ENCODE measurements at places on chromosomes 11 and 22.
A peak's percentile ranks its signal among the peaks of the same experiment; 100 is the strongest.

DNA sequence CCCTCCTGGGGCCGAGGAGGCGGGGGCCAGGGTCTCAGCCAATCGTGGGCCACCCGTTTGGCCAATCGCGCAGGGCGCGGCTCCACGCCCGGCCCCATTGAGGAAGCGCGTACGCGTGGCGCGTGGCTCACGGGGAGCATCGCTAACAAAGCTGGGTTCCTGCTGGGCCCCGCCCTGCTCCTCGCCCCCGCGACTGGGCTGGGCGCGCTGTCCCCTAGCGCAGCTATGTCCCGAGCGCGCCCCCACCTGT is 614 bp upstream of the ASCL2 start:
- peak; percentile 64 for DNase-seq

- DNase-seq: no peak
These were observed 3.8 kb upstream of the SCGB1D1 start for GRCh38 chr11:62186195-62186594.

DNA sequence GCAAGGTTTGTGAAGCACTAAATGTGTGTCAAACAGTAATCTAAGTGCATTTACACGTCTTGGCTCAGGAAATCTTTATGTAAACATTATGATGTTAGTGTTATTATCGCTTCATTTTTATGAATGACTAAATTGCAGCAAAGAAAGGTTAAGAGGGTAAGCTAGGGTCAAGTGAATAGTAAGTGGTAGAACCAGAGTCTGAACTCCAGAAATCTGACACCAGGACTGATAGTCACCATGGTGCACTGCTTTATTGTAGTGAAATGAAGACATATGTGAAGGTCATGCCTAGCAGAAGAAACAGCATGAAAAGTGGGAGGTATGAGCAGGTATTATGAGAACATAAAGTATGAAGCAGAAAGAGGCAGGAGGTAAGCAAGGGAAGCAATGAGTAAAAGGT is 368.7 kb upstream of the TENM4 start:
- no peak for DNase-seq

DNA sequence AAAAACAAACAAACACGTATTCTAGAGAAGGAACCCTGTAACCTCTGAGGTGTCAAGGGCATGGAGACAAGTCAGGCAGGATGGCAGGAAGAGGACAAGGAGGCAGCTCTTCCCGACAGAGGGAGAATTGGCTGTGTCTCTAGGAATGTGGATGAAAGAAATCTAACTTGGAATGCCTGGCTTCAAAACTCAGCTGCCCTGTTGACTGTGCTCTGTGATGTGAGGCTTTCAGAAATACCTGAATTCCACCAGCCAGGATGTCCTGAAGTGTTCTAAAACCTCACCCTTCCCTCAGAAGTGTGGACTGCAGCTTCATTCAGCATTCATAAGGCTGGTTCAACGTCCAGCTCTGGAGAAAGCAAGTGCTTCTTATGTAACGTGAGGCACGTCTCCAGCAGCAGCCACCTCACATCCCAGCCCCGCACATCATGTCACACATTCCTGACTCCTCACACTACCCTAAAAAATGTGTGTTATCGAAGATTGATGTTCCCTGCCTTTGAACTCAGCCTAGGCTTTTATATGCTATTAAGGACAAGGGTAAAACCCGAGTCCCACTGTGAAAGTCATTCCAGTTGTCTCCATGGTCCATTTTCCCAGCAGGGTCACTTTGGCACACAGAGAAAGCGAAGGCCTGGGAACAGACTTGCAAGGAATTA is 398.9 kb downstream of the ETS1 start:
- no peak for DNase-seq

- no peak for DNase-seq
These were observed 418.3 kb downstream of the TBC1D22A start for GRCh38 chr22:47180796-47181195.

GRCh38 chr11:94602430-94603372 is 35.5 kb downstream of the PIWIL4 start:
- DNase-seq: no peak

GRCh38 chr22:48844056-48844675 is 983.5 kb downstream of the BRD1 start:
- no peak for DNase-seq

GRCh38 chr22:44982445-44982844 is 27.4 kb downstream of the PHF21B start:
- DNase-seq: no peak

GRCh38 chr11:94131047-94131717 is 2.5 kb downstream of the PANX1 start:
- no peak for DNase-seq

GRCh38 chr11:62540804-62541701 is 5.6 kb downstream of the AHNAK start:
- peak; percentile 67 for DNase-seq

- DNase-seq: no peak
These were observed 52.8 kb upstream of the SLC35C1 start for GRCh38 chr11:45752106-45752505.

DNA sequence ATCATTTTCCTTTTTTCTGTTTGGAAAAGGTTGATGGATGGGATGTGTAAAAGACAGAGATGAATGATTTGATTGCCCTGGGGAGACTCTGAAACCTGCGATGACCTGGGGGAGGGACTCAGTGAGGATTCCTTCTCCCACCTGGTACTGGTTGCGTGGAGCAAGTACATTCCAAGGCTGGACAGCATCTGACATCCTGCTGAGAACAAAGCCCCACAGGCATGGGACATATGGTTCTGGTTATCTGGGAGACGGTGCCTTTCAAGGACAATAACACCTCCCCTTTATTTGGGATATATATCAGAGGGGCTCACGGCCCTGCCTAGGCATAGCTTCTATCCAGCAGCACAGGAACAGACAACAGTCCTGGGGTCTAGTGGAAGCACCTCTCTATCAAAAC is 527.8 kb downstream of the METTL15 start:
- no peak for DNase-seq

- DNase-seq: no peak
These were observed 51.0 kb upstream of the CSNK2A3 start for GRCh38 chr11:11403763-11404725.

GRCh38 chr11:85464283-85464682 is 162.9 kb downstream of the DLG2 start:
- no peak for DNase-seq

DNA sequence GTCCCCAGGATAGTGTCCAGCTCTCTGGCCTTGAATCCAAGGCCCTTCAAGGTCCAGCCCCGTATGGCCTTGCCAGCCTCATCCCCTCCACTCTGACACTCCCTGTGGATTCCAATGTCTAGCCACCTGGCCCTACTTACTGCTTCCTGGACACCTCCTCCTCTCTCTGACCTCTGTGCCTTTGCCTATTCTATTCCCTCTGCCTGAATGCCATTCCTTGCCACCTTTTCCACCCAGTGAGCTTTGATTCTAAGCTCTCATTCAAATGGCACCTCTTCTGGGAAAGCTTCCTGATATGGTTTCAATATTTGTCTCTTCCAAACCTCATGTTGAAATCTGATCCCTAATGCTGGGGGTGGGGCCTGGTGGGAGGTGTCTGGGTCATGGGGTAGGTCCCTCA is 31.9 kb upstream of the TTLL12 start:
- no peak for DNase-seq

- DNase-seq: no peak
These were observed 1.7 kb downstream of the MOB2 start for GRCh38 chr11:1484695-1485503.

GRCh38 chr11:117649296-117650055 is 147.5 kb downstream of the DSCAML1 start:
- DNase-seq: no peak
